ENCODE measurements at places on chromosomes 2 and 18. TPM values are rescaled to one million over a fixed set of nuclear protein-coding genes. Genes with fewer than 3 reads are reported as not detected.

Gene SATB2
- total RNA-seq = 4.7 TPM

Gene TTC32
- 15.6 TPM for total RNA-seq

Gene DNAH7
- total RNA-seq = 5.7 TPM

Gene CNOT11
- 74.8 TPM for total RNA-seq

Gene ADRA2B
- 0.91 TPM for total RNA-seq

Gene ALPG
- not detected for total RNA-seq

Gene MYCN
- 17.6 TPM for total RNA-seq

Gene SRD5A2
- not detected for total RNA-seq

DNA sequence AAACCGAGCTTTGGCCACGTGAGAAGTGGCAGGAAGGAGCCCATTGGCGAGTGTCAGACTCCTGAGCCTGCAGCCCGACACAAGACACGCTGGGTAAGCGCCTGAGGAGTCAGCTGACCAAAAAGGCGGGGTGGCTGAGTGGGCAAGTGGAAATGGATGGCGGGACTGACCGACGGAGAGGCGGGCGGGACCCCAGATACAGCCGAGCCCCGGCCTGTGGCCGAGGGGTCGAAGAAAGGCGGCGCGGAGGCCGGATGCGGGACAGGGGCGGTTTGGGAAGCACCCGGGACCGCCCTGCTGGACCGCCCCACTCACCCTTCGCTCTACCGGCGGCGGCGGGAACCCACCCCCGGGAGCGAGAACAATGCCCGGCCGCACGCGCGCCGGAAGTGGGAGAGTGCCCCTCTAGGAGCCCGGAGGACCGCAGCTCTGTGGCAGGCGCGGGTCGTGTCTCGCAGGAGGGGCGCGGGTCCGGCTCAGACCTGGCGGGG lies 22.8 kb downstream of the ZSCAN30 start:
- no peak for DNase-seq

DNA sequence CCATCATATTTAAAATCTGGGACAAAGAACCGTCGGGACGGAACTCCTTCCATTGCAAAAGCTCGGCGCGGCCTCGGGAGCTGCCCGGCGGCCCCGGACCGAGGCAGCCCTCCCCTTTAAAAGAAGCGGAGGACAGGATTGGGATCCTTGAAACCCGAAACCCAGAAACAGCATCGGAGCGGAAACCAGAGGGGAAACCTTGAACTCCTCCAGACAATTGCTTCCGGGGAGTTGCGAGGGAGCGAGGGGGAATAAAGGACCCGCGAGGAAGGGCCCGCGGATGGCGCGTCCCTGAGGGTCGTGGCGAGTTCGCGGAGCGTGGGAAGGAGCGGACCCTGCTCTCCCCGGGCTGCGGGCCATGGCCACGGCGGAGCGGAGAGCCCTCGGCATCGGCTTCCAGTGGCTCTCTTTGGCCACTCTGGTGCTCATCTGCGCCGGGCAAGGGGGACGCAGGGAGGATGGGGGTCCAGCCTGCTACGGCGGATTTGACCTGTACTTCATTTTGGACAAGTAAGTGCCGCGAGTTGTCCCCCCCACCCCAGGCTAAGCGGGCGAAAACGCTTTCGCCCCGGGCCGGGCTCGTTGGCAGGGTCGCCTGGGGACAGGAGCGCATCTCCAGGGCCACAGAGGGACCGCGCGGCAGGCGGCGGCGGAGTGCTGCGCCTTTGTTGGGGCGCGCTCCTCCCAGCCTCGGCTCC lies at the start of gene ANTXR1:
Gene ANTXR1 (plus strand): TSS at position 38 of the 698 bp plus-strand sequence. CDS start 321 bp downstream, at position 359.
- DNase-seq = peak; percentile 34

DNA sequence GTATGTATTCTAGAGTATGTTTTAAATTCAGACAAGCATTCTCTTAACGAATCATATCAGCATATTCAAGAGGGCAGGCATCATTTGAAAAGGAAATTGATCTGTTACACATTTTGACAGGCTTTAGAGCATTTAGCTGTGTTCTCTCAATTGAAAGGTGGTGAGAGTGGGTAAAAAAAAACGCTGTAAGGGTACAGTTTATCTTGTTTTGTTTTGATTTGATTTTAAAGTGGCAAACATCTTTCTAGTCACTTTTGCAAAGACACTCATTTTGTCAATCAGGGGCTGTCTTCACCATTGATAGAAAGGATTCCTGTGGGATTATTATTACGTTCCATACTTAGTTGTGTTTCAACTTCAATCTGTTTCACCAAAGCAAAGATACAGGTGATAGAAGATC lies 2.2 kb downstream of the CDH19 start:
- DNase-seq = no peak

- DNase-seq = no peak
Measured at GRCh38 chr2:36677996-36678605, 18.4 kb upstream of the VIT start.

- DNase-seq = no peak
Measured at GRCh38 chr2:233320470-233320869, 12.9 kb downstream of the SAG start.

GRCh38 chr18:44725300-44726058 lies 44.8 kb downstream of the SETBP1 start:
- no peak for DNase-seq

- no peak for DNase-seq
Measured at GRCh38 chr18:1408376-1408775, 503.7 kb downstream of the ADCYAP1 start.

GRCh38 chr18:60100778-60101177 lies 201.0 kb downstream of the PMAIP1 start:
- DNase-seq = no peak

DNA sequence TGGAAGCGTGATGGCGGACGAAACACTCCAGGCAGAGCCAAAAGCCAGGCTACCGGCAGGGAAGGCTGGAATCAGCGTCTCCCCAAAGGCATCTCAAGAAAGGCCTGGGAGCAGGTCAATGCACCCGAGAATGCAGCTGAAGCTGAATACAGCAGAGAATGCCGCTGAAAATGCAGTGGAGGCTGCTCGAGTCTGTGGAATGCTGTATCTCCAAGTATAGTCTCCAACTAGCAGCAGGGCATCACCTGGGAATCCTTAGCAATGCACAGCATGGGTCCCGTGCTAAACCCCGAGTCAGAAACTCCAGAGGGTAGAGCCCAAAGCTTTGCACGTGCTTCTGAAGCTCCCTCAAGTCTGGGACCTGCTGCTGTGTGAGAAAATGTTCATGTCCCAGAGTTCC lies 191.1 kb upstream of the ALKAL2 start:
- no peak for DNase-seq

- DNase-seq = no peak
Measured at GRCh38 chr2:176727696-176728095, 458.5 kb downstream of the MTX2 start.

GRCh38 chr2:41942278-41942677 lies 105.5 kb upstream of the PKDCC start:
- DNase-seq = no peak

DNA sequence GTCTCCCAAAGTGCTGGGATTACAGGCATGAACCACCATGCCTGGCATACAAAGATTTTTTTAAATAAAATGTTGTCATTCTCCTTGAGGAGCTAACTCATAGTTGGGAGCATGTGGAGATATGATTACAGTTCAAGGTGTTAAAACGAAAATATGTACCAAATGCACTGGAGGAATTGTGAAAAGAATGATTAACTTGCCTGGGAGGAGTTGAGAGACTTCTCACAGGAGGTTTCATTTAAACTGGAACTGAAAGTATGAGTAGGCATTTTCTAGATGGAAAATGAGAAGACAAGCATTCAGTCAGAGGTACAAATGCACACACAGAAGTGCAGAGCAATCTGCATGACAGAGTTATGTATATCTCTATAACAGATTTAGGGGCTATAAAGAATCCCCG lies 126.6 kb upstream of the PDE1A start:
- DNase-seq = no peak

- DNase-seq = no peak
Measured at GRCh38 chr2:217954469-217954868, 48.3 kb downstream of the TNS1 start.

DNA sequence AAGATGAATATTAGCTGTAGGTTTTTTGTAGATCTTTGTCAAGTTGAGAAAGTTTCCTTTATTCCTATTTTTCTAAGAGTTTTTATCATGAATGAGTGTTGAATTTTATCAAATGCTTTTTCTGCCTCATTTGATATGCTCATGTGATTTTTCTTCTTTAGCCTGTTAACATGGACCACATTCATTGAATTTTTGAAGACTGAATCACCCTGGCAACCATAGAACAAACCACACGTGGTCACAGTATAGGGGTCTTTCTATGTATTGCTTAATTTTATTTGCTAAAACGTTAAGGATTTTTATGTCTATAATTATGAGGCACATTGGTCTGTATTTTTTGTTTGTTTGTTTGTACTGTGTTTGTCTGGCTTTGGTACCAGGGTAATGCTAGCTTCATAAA lies 201.7 kb upstream of the CWC22 start:
- DNase-seq = no peak

GRCh38 chr2:8803658-8804379 lies 33.6 kb downstream of the KIDINS220 start:
- DNase-seq = no peak

GRCh38 chr2:135052997-135053474 lies 944 bp downstream of the RAB3GAP1 start:
- no peak for DNase-seq
